ENCODE measurements at places on chromosomes 11 and 22. TPM values are rescaled to one million over a fixed set of nuclear protein-coding genes. Genes with fewer than 3 reads are reported as not detected.

CDC42EP2 gene
- 1.2 TPM for total RNA-seq

LDLRAD3 gene
- total RNA-seq, result 0.22 TPM

ZC3H7B gene
- total RNA-seq, result 47.9 TPM

MED17 gene
- 30.1 TPM for total RNA-seq

OR5I1 gene
- not detected for total RNA-seq

LGALS12 gene
- not detected for total RNA-seq

KDM4F gene
- total RNA-seq, result not detected

PDGFB gene
- total RNA-seq, result 1.7 TPM

- H3K4me3 ChIP-seq, result no peak overlapping the region
- no peaks in the 10 kb centered on the region for H3K27me3 ChIP-seq
- H3K36me3 ChIP-seq, result peaks cover 12% of the 10 kb centered on the region
- H3K27ac ChIP-seq, result no peak overlapping the region
- H3K4me1 ChIP-seq, result peaks cover 25% of the 10 kb centered on the region
Measured at GRCh38 chr11:10866893-10867331, 9.1 kb upstream of the ZBED5 start.

DNA sequence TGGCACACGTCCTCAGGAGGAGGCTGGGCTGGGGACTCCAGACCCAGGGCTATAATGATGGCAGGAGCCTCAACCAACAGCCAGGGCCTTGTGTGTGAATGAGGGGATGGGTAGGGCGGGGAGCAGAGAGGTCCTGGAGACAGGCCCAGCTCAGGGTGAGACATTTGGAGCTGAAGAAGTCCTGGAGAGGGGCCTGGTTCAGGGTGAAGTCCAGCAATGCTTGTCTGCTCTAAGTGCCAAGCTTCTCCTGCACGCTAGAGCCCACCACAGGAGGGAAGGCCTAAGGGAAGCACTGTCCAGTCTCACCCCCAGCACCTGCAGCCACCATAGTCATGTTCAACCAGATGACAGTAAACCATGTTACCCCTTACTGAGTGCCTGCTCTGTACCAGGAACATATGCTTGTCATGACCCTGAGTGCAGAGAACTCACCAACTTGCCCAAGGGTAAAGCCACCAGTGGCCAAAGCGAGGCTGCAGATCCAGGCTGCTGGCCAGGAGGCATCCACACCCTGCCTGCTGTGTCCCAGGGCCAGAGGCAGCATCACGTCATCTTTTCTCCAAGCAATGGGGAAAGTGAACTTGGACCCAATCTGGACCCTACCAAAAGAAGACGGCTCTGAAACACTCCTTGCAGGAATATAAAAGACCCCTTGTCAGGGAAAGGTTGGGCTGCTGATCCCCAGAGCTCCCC lies 24.0 kb downstream of the LMO1 start:
- H3K27me3 ChIP-seq, result no peaks in the 10 kb centered on the region
- H3K27ac ChIP-seq, result no peak overlapping the region
- H3K4me1 ChIP-seq, result peaks cover 5% of the 10 kb centered on the region
- no peak overlapping the region for H3K4me3 ChIP-seq
- no peak for DNase-seq

- H3K36me3 ChIP-seq, result no peaks in the 10 kb centered on the region
- DNase-seq, result no peak
- no peaks in the 10 kb centered on the region for H3K27me3 ChIP-seq
Measured at GRCh38 chr11:77201991-77202841, 74.2 kb downstream of the MYO7A start.

GRCh38 chr11:16191212-16191867 lies 165.0 kb downstream of the SOX6 start:
- DNase-seq, result no peak
- no peak overlapping the region for H3K4me3 ChIP-seq
- no peaks in the 10 kb centered on the region for H3K36me3 ChIP-seq
- no peaks in the 10 kb centered on the region for H3K4me1 ChIP-seq
- no peak overlapping the region for H3K27ac ChIP-seq

DNA sequence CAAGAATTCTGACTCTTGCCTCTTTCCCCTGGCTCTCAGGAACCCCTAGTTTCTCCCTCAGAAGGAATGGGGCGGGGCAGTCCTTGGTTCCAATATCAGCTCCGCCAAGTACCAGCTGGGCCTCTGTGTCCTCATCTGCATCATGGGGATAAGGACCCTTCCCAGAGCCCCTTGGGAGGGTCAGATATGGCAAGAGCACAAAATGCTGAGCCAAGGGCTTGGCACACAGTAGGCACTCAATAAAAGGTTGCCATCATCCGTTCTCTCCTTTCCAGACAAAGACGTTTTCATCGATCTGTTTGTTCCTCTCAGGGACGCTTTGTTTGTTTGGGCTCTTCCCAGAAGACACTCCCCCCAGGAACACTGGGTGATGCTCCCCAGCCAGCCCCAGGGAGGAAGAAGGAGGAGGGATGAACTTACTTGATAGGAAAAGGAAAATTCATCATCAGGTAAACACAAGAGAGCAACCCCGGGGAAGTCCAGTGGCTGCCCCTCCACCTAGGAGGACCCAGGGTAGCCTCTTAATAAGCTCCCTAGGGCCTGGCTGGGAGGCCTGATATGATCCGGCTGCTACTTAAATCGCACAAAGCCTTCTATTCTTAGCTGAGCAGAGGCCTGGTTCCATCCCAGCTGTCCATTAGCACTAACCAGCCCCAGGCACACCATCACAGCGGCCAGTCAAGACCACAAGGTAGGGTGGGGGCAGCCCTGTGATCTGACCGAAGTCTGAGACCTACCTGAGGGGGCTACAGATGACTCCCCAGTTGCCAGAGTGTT lies 19.6 kb downstream of the GDPD5 start:
- no peaks in the 10 kb centered on the region for H3K27me3 ChIP-seq
- no peak for DNase-seq
- H3K4me1 ChIP-seq, result peaks cover 8% of the 10 kb centered on the region
- H3K36me3 ChIP-seq, result no peaks in the 10 kb centered on the region
- H3K27ac ChIP-seq, result no peak overlapping the region

DNA sequence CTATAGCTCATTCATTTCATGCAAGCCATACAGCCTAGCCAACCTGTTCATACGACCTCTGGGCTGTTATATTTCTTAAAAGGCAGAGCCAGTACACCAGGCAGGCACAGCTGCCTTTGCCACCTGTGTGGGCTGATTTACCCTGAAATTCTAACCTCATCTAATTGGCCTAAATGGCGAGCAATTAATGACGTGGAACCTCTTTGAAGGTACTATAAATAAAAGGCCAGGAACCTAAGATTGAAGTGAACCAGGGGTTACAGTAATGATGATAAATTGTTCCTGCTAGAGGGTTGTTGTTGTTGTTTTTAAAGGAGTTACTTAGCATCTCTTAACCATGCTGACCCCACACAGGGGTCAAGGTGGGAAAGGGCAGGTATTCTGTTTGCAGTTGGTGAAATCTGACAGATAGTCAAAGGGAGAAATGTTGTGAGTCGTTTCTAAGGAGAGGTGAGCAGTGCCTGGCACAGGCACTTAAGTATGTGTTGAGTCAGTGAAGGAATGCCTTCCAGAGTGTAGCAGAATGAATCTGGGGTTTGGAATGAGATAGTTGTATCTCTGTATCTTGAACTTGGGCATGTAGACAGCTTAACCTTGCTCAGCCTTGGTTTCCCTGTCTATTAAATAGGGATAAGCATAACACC lies 213.5 kb upstream of the NAV2 start:
- H3K36me3 ChIP-seq, result no peaks in the 10 kb centered on the region
- H3K4me3 ChIP-seq, result no peak overlapping the region
- H3K4me1 ChIP-seq, result no peaks in the 10 kb centered on the region
- DNase-seq, result no peak

DNA sequence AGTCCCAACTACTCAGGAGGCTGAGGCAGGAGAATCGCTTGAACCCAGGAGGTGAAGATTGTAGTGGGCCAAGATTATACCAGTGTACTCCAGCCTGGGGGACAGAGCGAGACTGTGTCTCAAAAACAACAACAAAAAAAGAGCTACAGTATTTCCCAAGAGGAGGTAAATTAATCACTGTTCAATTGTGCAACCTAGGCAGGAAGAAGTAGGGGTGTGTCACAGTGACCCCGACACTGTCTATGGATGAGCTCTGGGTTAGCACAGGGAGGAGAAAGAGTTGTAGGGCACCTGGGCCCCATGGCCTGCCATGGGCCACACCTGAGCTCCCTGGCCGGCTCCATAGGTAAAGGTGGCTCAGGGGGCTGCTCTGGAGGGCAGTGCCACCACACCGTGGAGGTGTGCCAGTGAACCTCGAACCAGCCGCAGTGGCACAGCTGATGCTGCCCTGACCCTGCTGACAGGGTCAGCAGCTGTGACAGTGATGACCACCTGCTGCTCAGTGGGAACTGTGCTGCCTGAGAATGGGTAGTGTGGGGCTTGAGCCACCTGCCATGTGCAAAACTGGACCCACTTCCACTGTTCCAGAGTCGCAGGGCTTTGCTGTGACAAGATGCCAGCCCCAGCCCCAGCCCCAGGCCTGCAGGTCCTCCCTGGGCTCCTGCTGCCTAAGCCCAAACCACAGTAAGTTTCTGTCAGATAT lies 84.0 kb upstream of the PITPNB start:
- H3K36me3 ChIP-seq, result no peaks in the 10 kb centered on the region
- H3K4me3 ChIP-seq, result no peak overlapping the region
- no peak for DNase-seq
- no peak overlapping the region for H3K27ac ChIP-seq
- H3K4me1 ChIP-seq, result no peaks in the 10 kb centered on the region
- H3K27me3 ChIP-seq, result no peaks in the 10 kb centered on the region

- H3K27ac ChIP-seq, result no peak overlapping the region
- peaks cover 4% of the 10 kb centered on the region for H3K4me1 ChIP-seq
- no peaks in the 10 kb centered on the region for H3K27me3 ChIP-seq
- no peaks in the 10 kb centered on the region for H3K36me3 ChIP-seq
- DNase-seq, result no peak
Measured at GRCh38 chr11:78030429-78031325, 7.6 kb upstream of the KCTD14 start.

DNA sequence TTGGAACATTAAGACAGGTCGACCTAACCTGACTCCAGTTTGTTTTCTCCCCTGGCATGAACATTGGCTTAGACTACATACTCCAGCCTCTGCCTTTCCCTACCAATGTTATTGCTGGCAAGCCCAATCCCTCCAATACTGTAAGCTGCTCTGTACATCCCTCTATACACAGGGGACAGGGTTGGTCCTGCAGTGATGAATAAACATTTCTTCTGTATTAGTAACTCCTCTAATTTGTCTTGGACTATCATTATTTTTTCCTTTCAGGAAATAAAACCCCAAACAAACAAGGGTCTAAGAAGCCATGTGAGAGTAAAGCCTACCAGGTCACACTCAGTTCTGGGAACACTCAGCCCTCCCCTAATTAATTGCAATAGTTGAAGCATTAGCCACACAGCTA lies 35.1 kb upstream of the FJX1 start:
- no peak overlapping the region for H3K4me3 ChIP-seq
- no peaks in the 10 kb centered on the region for H3K4me1 ChIP-seq
- no peak for DNase-seq
- H3K36me3 ChIP-seq, result no peaks in the 10 kb centered on the region
- no peak overlapping the region for H3K27ac ChIP-seq
- H3K27me3 ChIP-seq, result peaks cover 36% of the 10 kb centered on the region

DNA sequence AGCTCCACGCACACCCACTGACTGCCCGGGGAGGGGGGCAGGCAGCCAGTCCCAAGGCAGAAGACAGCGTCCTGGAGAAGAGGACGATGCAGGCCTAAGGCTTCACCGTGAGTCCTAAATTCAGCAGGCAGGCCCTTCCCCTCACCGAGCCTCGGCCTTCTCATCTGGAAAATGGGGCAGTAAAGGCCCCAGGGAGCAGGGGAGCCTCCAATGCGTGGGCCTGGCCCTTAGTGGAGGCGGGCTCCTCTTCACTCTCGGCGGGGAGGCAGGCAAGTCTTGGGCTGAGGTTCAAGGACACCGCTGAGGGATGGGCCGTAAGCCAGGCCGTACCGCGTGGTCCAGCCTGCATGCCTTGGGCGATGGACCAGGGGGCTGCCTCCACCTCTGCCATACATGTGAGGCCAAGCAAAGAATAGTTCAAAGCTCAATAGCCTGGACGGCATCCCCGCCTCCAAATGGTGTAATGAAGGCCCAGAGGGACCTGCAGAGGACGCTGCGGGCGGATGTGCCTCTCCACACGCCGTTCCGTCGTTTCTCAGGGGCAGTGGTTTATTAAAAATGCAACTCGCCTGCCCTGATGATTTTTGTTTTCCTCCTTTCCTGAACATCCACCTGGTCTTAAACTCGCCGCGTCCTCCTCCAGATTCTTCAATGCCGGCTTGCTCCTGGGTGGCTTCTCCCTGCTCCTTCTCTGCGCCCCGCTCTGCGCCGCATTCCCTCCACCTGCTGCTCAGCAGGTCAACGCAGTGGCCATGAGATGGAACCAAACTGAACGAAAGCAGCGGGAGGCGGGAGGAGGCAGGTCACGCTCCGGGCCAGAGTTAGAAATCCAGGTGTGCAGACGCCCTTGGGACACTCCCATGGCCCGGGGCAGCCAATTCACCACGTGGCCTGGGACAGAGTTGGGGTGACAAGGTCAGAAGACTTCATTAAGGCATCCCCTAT lies 627.8 kb downstream of the TBC1D22A start:
- no peaks in the 10 kb centered on the region for H3K27me3 ChIP-seq
- H3K4me1 ChIP-seq, result no peaks in the 10 kb centered on the region
- no peak overlapping the region for H3K4me3 ChIP-seq
- no peaks in the 10 kb centered on the region for H3K36me3 ChIP-seq

GRCh38 chr11:57240757-57241156 lies 3.7 kb upstream of the APLNR start:
- no peaks in the 10 kb centered on the region for H3K36me3 ChIP-seq
- peaks cover 19% of the 10 kb centered on the region for H3K27me3 ChIP-seq
- no peak for DNase-seq
- no peak overlapping the region for H3K27ac ChIP-seq
- H3K4me1 ChIP-seq, result peaks cover 12% of the 10 kb centered on the region

DNA sequence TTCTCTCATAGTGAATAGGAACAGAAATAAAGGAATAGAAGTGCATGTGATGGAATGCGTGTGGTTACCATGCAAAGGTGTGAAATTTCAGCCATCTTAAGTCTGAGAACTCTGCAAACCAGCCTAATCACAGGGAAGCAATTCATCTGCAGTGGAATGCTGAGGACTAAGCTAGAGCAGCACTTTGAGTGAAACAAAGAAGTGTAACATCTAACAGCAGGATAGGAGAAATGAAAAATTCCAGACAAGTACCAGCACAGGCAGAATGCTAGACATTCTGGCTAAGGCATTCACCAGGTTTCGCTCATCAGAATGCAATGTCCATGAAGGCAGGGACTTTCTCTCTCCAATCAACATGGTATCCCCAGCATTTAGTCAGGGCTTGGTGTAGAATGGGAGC lies 41.2 kb upstream of the SLC36A4 start:
- H3K27me3 ChIP-seq, result peaks cover 25% of the 10 kb centered on the region
- no peaks in the 10 kb centered on the region for H3K36me3 ChIP-seq
- no peak overlapping the region for H3K4me3 ChIP-seq
- no peak overlapping the region for H3K27ac ChIP-seq
- H3K4me1 ChIP-seq, result no peaks in the 10 kb centered on the region

GRCh38 chr11:77776455-77776854 lies 44.1 kb downstream of the RSF1 start:
- peaks cover 44% of the 10 kb centered on the region for H3K4me1 ChIP-seq
- H3K27ac ChIP-seq, result no peak overlapping the region
- H3K36me3 ChIP-seq, result no peaks in the 10 kb centered on the region
- DNase-seq, result no peak
- no peaks in the 10 kb centered on the region for H3K27me3 ChIP-seq

All from activated CD8-positive, alpha-beta T cell treated with anti-CD3 and anti-CD28 coated beads for 36 hours (primary cell).